Ureter (tissue), 1 donor: ENCODE measurements at places on chromosomes 5 and 9. TPM values are rescaled to one million over a fixed set of nuclear protein-coding genes. Genes with fewer than 3 reads are reported as not detected.

Gene PCDHGA8
- 3.3 TPM for total RNA-seq

Gene CHSY3
- total RNA-seq = 0.96 TPM

Gene SLC34A3
- not detected for total RNA-seq

Gene GRM6
- not detected for total RNA-seq

Gene CRHBP
- 2.0 TPM for total RNA-seq

Gene FST
- total RNA-seq = 6.6 TPM

- DNase-seq = no peak
Measured at GRCh38 chr5:115377468-115378217, 81.2 kb upstream of the CCDC112 start.

DNA sequence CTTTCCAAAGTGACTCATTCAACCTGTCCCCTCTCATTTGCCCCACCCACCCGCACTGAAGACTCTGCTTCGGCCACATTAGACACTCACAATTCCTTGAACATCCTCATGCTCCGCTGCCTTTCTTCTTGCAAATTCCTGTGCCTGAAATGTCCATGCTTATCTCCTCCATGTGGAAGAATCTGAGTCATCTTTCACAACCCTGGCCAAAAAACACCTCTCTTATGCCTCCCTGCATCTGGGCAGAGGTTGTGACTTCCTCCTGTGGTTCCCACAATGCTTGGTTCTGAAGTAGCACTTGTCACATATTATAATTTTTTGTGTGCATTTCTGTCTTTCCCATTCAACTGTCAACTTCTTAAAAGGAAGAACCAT lies 238.6 kb downstream of the ENC1 start:
- DNase-seq = no peak

DNA sequence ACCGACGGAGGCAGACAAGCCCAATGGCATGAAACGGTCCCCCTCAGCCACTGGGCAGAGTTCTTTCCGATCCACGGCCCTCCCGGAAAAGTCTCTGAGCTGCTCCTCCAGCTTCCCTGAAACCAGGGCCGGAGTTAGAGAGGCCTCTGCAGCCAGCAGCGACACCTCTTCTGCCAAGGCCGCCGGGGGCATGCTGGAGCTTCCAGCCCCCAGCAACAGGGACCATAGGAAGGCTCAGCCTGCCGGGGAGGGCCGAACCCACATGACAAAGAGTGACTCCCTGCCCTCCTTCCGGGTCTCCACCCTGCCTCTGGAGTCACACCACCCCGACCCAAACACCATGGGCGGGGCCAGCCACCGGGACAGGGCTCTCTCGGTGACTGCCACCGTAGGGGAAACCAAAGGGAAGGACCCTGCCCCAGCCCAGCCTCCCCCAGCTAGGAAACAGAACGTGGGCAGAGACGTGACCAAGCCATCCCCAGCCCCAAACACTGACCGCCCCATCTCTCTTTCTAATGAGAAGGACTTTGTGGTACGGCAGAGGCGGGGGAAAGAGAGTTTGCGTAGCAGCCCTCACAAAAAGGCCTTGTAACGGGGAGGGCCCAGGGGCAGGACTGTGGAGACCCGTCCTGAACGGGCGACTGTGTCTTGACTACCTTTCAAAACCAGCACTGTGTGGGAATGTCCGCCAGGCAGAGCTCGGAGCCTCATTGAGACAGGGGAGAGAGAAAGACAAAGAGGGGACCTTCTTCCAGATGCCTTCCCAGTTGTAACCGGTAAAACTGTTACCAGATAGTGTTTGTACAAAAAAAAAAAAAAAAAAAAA lies 29.9 kb downstream of the CD180 start:
- DNase-seq = peak; percentile 68

GRCh38 chr5:132381614-132382013 lies 12.1 kb downstream of the SLC22A5 start:
- no peak for DNase-seq
